ENCODE measurements at places on chromosomes 13 and 19. TPM values are rescaled to one million over a fixed set of nuclear protein-coding genes. Genes with fewer than 3 reads are reported as not detected.
A peak's percentile ranks its signal among the peaks of the same experiment; 100 is the strongest.

- DNase-seq: no peak
Measured at GRCh38 chr13:29679396-29680053, 84.0 kb upstream of the SLC7A1 start.

DNA sequence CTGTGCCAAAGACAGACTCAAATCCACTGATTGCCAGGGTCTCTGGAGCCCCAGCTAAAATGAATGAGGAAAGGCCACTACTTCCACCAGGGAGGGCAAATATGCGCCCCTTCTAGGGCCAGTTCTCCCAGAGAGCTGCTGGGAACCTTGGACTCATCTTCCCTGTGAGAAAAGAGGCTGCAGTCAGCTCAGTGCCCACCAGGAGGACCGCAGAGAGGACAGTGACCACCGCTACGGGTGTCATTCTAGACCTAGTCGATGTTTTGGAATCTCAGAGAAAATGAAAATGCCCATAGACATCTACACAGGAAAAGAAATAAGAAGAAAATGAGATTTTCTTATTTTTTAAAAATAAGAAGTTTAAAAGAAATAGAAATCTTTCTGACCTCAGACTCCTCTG, 235.1 kb downstream of the UQCRFS1 start:
- DNase-seq: no peak

TTC9B gene
- not detected for total RNA-seq

GRCh38 chr13:94494026-94494425, 14.5 kb upstream of the DCT start:
- no peak for DNase-seq

GRCh38 chr13:24271601-24272451, 37.6 kb upstream of the C1QTNF9 start:
- peak; percentile 68 for DNase-seq

- peak; percentile 51 for DNase-seq
Measured at GRCh38 chr19:44741841-44742329, 6.6 kb upstream of the BCL3 start.

GRCh38 chr19:14116918-14117578, 514 bp downstream of the PRKACA start:
- DNase-seq: no peak

DNA sequence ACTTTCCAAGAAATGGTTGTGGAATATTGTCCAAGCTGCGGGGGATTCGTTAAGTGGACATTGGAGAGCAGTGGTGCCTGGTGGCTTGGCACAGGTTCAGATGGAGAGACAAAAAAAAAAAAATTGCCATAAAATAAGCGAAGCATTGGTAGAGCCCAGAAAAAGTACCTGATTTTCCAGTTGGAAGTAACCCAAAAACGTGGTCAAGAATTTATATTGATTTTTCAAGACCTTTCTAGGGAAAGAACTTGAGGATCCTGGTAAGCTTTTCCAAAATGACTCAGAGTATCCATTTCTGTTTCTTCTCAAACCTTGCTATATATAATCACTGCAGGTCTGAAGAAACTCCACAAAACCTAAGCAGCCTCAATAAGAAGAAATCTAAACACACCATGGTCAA, 94.6 kb downstream of the ING1 start:
- DNase-seq: no peak

DNA sequence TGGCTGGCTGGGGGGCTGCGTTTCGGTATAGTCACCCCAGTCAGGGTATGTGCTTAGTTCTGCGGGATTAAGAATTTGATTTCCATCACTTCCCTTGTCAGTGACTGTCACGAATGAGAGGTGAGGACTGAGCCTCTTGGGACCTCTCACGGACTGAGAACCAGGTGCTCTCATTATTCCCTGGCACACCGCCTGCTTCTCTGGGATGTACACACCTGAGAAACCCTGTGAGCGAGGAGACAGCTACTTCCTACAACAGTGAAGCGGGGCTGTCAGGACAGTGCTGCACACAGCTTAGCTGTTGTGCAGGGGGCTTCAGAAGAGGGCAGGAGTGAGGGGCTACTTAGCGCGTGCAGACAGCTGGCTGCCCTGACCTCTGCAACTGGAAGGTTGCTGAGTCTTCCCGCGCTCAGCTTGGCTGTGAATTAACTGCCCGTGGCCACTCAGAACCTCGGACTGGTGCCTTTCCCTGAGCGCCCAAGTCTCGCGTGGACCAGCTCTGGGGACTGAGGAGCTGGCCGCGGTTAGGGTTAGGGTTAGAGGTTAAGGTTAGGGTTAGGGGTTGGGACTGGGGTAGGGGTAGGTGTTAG, 65.3 kb upstream of the MCF2L start:
- no peak for DNase-seq

GRCh38 chr13:94795292-94795691, 82.9 kb upstream of the SOX21 start:
- no peak for DNase-seq

DNA sequence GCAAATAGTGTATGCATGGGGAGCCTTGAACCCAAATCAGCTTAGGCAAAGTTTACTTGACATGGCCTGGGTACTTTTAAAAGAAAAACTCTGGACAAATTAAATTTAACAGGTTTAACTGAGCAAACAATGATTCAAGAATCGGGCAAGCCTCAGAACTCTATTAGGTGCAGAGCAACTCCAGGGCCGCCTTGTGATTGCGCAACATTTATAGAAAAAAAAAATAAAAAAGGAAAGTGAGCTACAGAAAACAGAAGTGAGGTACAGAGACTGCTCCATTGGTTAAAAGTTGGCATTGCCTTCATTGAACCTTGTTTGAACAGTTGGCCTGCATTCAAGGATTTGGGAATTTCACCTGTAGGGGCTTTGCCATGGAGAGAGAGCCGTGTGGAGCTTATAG, 421.0 kb upstream of the TSHZ3 start:
- DNase-seq: no peak

- DNase-seq: no peak
Measured at GRCh38 chr19:45781214-45782161, 802 bp downstream of the DMPK start.

- no peak for DNase-seq
Measured at GRCh38 chr19:48844472-48844871, 8.2 kb upstream of the HSD17B14 start.

GRCh38 chr13:31208559-31209122, 8.9 kb downstream of the B3GLCT start:
- DNase-seq: no peak

- DNase-seq: no peak
Measured at GRCh38 chr13:35092751-35093150, 150.7 kb downstream of the NBEA start.

KLHL1 gene
- total RNA-seq: not detected
